ENCODE measurements at places on chromosomes 1 and 21. TPM values are rescaled to one million over a fixed set of nuclear protein-coding genes. Genes with fewer than 3 reads are reported as not detected.
A peak's percentile ranks its signal among the peaks of the same experiment; 100 is the strongest.

The SPRR2E gene
- total RNA-seq: not detected

The HES3 gene
- not detected for total RNA-seq

The TRIM67 gene
- not detected for total RNA-seq

The GJA9 gene
- total RNA-seq: not detected

DNA sequence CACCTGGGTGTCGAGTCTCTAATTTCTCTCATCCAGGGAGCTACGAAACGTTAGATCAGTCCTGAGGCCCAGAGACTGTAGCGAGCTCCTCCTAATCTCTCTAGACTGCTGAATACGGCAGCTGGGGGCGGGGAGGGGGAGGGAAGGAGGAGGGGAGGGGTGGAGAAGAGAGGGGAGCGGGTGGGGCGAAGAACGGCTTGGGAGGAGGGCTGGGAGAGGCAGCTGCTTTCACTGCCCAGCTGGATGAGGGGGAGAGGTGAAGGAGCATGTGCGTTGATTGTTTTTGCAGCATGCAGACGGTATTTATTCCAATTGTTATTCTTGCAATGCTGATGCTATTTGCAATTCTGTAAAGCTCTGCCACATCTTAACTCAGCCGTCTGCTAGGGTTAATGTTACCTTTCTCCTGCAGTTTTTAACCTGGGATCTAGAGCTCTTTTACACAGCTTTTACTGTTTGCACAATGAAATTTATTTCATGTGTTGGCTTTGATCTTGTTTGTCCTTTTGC is 790 bp downstream of the DNAJC6 start:
- DNase-seq: no peak

GRCh38 chr1:22709891-22710700 is 543 bp upstream of the EPHB2 start:
- DNase-seq: peak; percentile 49

- no peak for DNase-seq
Observed at GRCh38 chr1:94550396-94550795, 8.8 kb upstream of the F3 start.

DNA sequence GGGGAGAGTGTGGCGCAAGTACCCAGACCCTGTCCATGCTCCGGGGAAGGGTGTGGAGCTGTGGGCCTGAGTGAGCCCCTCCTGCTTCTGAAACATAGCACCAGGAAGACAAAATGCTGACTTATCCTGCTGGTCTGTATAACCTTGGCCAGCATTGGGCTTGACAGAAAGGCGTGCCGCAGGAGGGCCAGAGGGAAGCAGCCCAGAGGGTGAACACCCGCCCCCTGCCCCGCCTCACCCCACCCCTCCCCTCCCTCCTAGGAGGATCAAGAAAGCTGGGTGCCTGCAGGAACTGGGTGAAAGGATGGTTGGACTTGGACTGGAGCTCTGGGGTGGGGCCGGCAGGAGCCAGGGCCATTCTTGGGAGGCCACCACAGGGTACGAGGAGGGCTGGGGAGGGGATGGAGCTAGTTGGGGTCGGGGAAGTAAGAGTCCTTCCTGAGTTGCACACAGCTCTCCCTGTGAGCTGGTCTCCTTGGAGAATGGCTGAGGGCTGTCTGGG is 27.1 kb downstream of the PTPRF start:
- DNase-seq: no peak

GRCh38 chr1:43442756-43443155 is 11.0 kb downstream of the HYI start:
- no peak for DNase-seq

- no peak for DNase-seq
Observed at GRCh38 chr1:19940486-19941205, 17.2 kb upstream of the PLA2G2E start.

All from endothelial cell of umbilical vein (primary cell).